Vagina (tissue), 2 donors: ENCODE measurements at places on chromosomes 5 and 9. TPM values are rescaled to one million over a fixed set of nuclear protein-coding genes. Genes with fewer than 3 reads are reported as not detected.

- no peaks in the 10 kb centered on the region for H3K36me3 ChIP-seq
- no peak for DNase-seq
- H3K27ac ChIP-seq = peak overlapping the region; percentile 50
- no peaks in the 10 kb centered on the region for H3K27me3 ChIP-seq
Measured at GRCh38 chr9:127770583-127770904, 7.9 kb downstream of the SH2D3C start.

DNA sequence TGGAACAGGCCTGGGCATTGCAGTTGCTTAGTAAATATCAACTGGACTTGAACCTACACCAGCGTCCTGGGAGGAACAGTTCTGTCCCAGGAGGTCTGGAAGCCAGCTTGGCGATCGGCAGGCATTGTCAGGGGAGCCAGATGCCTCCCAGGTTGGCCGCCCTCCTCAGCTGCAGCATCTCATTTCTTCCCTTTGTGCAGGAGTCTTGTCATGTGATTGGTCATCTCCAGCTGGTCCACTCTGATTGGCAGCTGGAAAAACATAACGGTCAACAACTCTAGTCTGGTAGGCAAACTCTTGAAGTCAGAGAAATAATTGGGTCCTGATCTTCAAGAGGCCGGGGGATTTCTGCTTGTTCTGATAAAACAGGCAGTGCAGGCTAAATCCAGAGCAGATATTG, 29.6 kb upstream of the NCS1 start:
- no peaks in the 10 kb centered on the region for H3K36me3 ChIP-seq
- no peak overlapping the region for H3K4me3 ChIP-seq
- no peaks in the 10 kb centered on the region for H3K27me3 ChIP-seq
- H3K4me1 ChIP-seq = peaks cover 44% of the 10 kb centered on the region
- no peak for DNase-seq

DNA sequence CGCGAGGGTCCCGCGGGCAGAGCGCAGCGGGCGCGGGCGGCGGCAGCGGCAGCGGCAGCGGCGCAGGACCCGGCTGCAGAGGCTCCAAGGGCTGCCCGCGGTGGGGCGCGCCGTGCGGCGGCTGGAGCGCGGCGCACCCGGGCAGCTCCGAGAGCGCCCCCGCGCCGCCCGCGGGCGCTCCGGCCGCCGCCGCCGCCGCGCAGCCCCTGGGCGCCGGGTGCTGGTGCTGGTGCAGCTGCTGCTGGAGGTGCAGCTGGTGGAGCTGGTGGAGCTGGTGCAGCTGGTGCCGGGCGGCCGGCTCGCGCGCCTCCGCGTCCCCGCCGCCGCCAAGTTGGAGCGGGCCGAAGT, 644 bp downstream of the IER5L start:
- H3K27ac ChIP-seq = peak overlapping the region; percentile 99
- H3K4me1 ChIP-seq = peaks cover 34% of the 10 kb centered on the region
- H3K36me3 ChIP-seq = no peaks in the 10 kb centered on the region
- peak overlapping the region; percentile 77 for H3K4me3 ChIP-seq

GRCh38 chr5:122982376-122982775, 54.1 kb downstream of the PPIC start:
- no peak overlapping the region for H3K27ac ChIP-seq
- no peaks in the 10 kb centered on the region for H3K27me3 ChIP-seq
- no peaks in the 10 kb centered on the region for H3K36me3 ChIP-seq
- no peak for DNase-seq
- no peak overlapping the region for H3K4me3 ChIP-seq
- no peaks in the 10 kb centered on the region for H3K4me1 ChIP-seq

GRCh38 chr9:69295872-69296552, 29.0 kb upstream of the ENTREP1 start:
- DNase-seq = peak; percentile 31
- H3K27ac ChIP-seq = no peak overlapping the region
- no peaks in the 10 kb centered on the region for H3K4me1 ChIP-seq
- no peak overlapping the region for H3K4me3 ChIP-seq

Gene NFIB
- 73.4 TPM for total RNA-seq
